ENCODE measurements at places on chromosomes 2 and 18.

DNA sequence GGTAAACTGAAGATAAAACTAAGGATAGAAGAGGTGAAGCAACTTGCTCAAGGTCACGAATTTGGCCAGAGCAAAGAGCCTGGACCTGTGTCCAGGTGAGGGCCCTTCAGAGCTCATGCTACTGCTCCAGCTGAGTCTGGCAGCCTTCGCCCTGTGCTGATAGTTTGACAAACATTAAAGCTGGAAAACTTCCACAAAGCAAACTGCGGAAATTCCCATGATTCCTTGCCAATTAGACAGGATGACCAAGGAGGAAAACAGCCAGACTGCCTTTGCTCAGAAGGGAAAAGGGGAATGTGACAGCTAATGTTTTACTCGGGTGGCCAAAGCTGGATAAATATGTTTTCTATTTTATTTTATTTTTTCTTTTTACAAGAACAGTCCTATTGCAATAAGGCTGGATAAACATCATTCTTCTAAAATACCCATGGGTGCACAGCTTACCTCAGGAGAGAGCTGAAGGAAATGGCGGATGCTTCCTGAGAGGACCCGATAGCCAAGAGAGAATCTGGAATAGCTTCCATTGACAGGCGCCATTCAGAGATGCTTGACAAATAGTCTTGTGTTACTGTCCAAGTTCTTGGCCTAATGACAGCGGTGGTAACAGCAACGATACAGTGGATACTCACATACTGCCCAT, 5.3 kb upstream of the CTAGE1 start:
- DNase-seq, result no peak

DNA sequence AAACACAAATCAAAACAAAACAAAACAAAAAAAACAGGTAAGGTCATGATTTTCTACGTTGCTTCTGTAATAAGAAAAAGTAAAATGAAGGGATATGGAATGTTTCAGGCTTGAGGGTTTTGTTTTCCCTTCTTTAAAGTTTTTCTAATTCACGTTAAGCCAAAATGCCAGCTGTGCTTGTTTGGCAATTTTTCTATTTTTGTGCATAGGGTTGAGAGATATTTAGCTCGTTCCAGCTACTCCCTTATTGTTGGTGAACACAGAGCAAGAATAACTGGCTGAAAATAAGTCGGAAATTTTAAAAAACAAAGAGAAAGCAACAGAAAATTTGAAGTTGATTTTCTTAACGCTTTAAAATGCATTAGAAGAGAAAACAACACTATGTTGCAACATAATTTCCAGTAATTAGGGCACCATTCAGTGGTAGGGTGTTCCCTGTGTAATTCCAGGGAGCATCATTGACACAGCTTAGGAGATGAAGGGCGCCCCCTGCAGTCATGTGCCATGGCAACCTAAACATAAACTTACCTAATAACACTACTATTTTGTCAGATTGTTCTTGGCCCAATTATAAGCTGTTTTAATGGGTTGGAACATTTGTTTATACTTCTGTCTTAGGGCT, 99.5 kb downstream of the DTNA start:
- DNase-seq, result peak; percentile 65

GRCh38 chr18:11850821-11851145, 430 bp upstream of the CHMP1B start:
- no peak for DNase-seq

DNA sequence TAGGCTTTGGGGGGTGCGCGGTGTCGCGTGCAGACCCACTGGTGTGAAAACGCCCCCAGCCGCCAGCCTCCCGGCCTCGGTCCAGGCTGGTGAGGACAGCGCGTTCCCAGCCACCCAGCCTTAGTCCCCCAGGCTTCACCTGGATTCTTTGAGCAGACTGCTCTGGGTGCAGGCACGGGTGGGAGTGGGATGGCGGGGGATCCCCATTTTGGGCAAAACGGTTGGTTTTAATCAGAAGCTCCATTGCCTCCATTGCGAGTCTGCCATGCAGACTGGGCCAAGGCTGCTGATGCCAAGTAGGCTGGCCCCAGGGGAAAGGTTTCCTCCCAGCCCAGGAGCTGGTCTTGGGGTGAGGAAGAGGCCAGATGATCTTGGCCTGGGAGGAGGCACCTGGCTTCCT, 445 bp downstream of the MLPH start:
- DNase-seq, result no peak

- DNase-seq, result no peak
Observed at GRCh38 chr2:241218131-241219029, 29.9 kb downstream of the ANO7 start.

DNA sequence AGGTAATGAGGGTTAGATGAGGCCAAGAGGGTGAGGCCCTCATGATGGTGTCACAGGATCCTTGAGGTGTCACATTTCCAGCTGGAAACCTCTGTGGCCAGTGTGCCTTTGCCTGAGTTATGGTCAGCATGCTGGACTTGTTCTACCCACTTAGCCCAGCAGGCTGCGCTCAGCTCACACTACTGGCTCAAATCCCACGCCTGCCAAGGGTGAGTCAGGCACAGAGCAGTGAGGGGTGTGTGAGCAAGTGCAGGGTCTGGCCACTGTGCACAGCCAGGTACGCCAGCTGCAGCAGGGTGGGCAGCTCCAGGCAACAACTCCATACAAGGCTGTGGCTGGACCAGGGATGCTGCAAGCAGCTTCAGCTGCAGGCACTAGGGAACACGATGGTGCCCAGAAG, 616.6 kb upstream of the FSHR start:
- peak; percentile 1 for DNase-seq

DNA sequence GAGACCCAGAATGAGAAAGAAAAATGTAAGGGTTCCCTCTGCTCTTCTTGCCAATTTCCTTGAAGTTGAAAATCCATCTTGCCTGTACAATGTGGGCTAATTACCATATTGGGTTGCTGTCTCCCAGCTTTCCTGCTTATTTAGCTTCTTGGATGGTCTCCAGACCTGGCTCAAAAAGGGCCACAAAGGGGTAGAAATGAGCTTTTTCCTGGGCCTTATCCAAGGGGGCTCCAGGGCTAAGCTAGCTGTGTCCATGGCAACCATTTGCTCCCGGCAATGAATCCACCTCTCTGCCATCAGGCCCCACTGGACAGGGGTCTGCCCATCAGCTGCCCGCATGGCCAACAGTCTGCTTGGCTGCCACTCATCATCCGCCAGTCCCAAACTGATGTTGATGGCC, 85.0 kb downstream of the BOD1L2 start:
- no peak for DNase-seq

DNA sequence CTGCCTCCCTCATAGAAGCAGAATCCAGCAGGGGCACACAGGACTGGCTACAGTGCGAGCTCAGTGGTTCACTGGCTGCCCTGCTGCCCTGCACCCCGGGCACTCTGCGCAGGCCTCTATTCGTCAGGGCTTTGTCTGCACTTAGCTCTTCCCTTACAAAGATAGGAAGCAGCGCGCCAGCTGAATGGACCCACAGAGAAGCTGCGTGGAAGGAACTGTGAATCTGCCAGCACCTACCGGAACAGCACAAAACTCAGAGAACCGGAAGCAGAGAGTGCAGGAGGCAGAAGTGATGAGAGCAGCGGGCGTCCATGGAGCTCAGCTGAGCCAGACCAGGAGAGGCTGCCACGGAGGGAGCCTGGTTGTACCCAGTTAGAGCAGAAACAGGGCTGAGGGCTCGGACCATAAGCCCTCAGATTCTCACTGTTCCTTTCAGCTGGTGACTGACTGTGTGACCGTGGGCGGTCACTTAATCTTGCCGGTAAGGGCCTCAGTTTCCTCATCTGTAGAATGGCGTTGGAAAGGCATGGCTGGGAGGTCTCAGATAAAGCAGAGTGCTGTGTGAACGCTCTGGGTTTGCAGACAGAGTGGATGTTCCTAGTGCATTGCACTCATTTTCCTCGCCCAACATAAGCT, 23.1 kb upstream of the SLC66A3 start:
- DNase-seq, result no peak

- DNase-seq, result no peak
Observed at GRCh38 chr2:188889187-188889586, 85.0 kb upstream of the COL3A1 start.
